ENCODE measurements at places on chromosomes 12 and 14.

DNA sequence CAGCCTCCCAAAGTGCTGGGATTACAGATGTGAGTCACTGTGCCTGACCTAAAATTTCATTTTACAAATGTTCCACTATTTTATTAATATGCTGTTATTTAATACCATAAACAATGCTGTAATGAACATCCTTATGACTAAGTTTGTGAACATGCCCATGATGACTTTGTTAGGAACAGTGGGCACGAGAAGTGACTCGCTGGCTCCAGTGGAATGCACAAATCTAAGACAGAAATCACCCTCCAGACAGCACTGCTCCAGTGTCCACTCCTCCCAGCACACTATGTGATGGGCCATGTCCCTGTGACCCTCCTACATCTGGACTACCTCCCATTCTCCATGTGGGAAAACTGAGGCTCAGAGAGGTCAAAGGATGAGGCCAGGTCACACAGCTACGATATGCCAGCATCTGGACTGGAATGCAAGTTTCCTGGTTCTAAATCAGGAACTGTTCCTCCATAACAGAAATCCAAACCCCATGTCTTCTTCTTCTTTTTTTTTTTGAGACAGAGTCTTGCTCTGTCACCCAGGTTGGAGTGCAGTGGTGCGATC lies 57.9 kb downstream of the GPR68 start:
- no peak overlapping the region for H3K4me3 ChIP-seq
- no peak for DNase-seq
- no peaks in the 10 kb centered on the region for H3K27me3 ChIP-seq
- peaks cover 31% of the 10 kb centered on the region for H3K36me3 ChIP-seq

DNA sequence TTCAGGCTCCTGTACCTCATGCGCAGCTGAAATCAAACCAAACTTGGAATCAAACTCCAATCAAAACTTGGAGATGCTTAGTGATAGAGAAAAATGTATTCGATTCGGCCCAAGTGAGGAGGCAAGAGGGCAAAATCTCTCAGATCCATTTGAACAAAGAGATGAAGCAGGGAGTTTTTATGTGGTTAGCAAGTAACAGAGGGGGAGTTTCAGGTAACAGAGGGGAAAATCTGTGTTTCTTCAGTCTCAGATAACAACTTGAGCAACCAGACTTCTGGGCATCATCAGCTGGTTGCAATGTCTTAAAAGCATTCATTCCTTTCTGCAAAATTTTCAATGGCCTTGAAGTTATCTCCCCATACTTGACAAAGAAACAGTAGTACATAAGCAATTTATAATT lies 245.1 kb upstream of the AVPR1A start:
- no peak overlapping the region for H3K27ac ChIP-seq
- no peak for DNase-seq
- no peaks in the 10 kb centered on the region for H3K27me3 ChIP-seq
- no peaks in the 10 kb centered on the region for H3K4me1 ChIP-seq
- no peak overlapping the region for H3K4me3 ChIP-seq

GRCh38 chr14:65042731-65043372 lies 56.2 kb downstream of the FNTB start:
- peaks cover 18% of the 10 kb centered on the region for H3K4me1 ChIP-seq
- H3K27me3 ChIP-seq = no peaks in the 10 kb centered on the region
- no peak overlapping the region for H3K27ac ChIP-seq
- DNase-seq = no peak

DNA sequence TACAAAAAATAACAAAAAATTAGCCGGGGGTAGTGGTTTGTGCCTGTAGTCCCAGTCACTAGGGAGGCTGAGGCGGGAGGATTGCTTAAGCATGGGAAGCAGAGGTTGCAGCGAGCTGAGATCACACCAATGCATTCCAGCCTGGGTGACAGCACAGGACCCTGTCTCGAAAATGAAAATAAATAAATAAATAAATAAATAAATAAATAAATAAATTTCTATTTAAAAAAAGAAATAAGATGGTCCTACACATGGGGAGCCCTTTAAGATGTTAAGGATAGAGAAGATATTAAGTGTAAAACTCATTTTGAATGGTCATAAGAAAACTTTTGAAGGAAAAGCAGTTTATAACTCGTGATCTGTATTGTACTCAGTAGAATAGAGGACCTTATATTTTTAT lies 8.2 kb upstream of the MRPL42 start:
- no peaks in the 10 kb centered on the region for H3K36me3 ChIP-seq
- DNase-seq = no peak
- H3K4me1 ChIP-seq = no peaks in the 10 kb centered on the region
- H3K27me3 ChIP-seq = no peaks in the 10 kb centered on the region

- no peaks in the 10 kb centered on the region for H3K27me3 ChIP-seq
- no peak for DNase-seq
- no peaks in the 10 kb centered on the region for H3K36me3 ChIP-seq
- no peak overlapping the region for H3K27ac ChIP-seq
- no peaks in the 10 kb centered on the region for H3K4me1 ChIP-seq
Measured at GRCh38 chr12:83432176-83432719, 745.5 kb downstream of the TMTC2 start.

Measured in heart left ventricle (tissue), 16 donors.